ENCODE measurements at places on chromosomes 7 and 10.

DNA sequence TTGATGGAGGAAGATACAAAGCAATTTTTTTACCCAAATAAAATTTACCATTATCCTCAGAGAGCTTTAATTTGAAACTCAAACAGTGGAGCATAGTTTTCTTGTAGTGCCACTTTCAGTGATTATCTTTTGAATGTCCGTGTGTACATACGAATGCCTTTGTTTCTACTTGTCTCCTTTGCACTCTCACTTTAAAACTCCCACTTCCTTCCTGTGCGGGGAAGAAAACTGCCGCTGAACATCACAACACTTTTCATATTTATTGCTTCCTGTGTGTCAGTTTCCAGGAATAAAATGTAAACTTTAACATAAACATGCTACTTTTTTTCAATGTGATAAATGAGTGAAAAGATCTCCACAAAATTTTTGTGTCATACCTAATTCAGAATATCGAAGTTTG, 102.4 kb downstream of the SEMA3A start:
- no peak for DNase-seq

GRCh38 chr10:86340991-86341260, 25.7 kb downstream of the GRID1 start:
- DNase-seq, result no peak

DNA sequence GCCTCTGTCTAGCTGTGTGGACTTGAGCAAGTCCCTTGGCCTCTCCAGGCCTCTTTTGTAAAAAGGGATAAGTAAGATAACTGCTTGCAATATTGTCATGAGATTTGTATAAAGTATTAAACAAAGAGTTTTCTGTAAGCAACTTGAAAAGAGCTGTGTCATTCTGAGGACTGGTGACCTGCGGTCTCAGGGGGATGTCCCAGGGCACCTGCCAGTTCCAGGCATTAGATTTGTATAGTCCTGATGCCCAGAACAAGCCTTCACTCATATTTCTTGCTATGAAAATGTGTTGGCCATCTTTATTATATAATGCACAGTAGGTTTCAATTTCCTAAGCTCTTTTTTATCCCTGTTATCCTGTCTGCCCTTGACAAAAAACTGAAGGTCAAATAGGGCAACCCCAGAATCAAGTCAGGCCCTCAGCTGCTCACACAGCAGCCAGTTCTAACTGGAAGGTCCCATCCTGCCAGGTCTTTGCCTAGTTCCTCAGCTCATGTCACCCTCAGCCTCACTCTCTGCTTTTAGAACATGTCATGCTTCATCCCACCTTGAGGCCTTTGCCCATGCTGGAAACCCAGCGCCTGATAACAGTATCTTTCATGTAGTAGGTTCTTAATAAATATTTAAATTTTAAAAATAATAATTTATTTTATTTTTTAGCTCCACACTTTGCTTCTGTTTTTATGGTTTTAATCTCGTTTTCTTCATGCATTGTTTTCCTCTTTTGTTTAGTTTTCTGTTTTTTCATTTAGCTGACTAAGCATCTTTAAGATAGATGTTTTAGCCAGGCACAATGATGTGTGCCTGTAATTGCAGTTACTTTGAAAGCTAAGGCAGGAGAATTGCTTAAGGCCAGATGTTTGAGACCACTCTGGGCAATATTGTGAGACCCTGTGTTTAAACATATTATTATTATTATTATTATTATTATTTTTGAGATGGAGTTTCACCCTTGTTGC, 87.5 kb upstream of the ZNF92 start:
- no peak for DNase-seq

DNA sequence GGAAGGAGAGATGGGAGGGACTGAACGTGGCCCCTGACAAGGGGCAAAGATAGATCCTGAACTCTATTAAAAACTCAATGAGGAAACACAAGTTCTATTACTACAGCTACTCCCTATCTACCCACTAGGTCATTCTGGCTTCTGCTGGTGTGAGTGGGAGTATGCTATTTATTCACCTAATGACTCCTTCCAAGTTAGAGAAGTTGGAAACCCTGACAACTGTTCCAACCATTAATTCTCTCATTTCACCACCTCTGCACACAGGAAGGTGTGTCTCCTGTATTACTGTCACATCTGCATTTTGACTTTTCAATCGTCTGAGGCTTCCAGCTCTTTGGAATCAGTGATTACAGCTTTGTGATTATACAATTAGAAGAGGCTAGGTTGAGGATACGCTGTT, 169.4 kb upstream of the ADO start:
- DNase-seq, result no peak

GRCh38 chr7:43838201-43838658, 31.1 kb downstream of the MRPS24 start:
- no peak for DNase-seq

GRCh38 chr10:131824371-131825149, 76.2 kb upstream of the PPP2R2D start:
- no peak for DNase-seq

DNA sequence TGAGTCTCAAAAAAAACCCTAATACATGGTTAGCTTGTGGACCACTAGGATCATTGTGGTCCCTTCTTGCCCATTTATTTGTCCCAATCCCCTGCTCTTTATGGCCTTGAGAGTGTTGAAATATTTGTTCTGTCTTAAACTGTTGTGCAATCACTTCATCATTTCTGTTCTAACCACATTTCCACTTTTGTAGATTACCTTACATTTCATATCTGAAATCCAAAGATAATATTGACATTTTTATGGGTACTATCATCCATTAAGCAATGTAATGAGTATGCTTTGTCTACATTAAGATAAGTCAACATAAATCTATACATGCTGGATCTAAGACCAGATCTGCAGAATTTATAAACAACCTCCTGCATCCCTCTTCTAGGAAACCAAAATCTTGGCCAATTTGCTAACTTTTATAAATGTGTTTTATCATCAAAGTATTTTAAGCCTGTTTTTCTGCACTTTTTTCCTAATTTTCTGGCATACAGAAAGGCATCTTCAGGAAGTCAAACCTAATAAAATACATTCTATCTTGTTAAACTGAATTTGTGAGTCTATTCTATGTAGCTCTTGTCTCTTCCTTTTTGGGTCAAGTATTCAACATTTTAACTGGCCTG, 359.4 kb upstream of the CELF2 start:
- no peak for DNase-seq

DNA sequence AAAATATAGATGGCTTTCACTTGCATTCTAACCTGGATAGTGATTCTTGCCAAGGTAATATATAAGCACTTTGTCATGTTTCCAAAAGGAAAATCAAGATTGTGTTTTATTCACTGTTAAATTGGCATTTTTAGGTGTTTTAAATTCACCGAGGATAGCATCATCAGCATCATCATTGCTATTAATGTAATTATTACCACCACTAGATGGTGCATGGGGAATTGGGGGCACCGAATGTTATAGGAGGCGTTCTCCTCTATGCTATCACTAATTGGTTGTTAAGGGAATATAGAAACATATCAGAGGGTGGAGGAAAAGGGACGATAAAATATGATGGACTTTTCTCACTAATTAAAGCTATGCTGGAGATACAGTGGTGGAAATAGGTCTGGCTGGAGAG, 95.5 kb downstream of the CELF2 start:
- DNase-seq, result no peak

DNA sequence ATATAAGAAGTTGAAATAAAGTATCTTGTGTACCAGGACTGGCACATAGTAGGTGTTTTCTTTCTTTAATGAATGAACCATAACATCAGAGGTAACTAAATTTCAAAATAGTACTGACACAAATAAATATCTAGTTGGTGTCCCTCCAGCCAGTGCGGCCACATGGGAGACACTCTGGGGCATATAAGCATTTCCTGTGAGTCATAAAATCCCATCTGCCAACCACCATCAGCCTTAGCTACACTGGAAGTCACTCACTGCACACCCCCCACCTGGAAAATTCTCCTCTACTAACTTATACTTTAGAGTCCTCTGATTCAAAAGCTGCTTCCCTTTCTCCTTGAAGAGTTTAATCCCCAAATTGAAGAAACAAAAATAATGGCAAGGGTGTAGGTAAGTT, 32.5 kb downstream of the DYDC1 start:
- DNase-seq, result no peak

- DNase-seq, result no peak
Observed at GRCh38 chr10:95234951-95235350, 40.9 kb downstream of the ACSM6 start.

GRCh38 chr10:128727114-128727513, 600.9 kb upstream of the MKI67 start:
- DNase-seq, result no peak

DNA sequence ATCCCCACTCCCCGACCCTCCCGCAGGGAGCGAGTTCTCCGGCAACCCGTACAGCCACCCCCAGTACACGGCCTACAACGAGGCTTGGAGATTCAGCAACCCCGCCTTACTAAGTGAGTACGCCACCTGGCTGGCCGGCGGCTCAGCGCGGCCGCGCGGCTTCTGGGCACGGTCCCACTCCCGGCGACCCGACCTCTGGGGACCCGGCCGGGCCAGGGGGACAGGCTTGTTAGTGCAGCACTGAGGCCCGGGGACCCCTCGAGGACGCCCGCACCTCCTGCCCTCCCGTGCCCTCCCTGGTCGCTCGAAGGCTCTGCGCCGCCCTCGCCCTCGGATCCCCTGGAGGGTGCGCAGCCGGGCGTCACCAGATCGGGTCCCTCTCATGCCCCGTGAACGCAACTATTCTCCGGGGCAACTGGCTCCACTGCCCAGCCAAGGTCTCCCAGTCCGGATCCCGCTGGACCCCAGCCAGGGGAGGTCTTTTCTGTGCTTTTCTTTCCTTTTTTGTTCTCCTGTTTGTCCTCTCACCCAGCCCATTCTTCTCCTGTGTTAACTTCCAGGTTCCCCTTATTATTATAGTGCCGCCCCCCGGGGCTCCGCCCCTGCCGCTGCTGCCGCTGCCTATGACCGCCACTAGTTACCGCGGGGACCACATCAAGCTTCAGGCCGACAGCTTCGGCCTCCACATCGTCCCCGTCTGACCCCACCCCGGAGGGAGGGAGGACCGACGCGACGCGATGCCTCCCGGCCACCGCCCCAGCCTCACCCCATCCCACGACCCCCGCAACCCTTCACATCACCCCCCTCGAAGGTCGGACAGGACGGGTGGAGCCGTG, 81.8 kb downstream of the PAX2 start:
- DNase-seq, result peak; percentile 13

GRCh38 chr10:77256346-77256745, 381.3 kb downstream of the KCNMA1 start:
- no peak for DNase-seq

DNA sequence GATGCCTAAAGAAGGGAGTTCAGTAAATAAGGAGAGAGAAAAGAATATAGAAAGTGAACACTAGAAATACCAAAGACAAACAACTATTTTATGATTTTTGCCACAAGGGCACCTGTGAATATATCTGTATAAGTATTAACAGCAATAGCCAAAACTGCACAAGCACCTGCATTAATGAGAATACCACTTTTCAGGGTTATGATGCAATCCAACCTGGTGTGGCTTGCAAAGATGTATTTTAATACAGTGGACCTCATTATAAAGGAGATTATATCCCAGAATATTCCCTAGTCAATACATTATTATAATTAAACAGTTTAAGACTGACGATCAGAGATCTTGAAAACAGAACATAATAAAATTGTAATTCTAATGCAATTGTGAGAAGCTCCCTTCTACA, 4.0 kb downstream of the BRAF start:
- DNase-seq, result no peak

DNA sequence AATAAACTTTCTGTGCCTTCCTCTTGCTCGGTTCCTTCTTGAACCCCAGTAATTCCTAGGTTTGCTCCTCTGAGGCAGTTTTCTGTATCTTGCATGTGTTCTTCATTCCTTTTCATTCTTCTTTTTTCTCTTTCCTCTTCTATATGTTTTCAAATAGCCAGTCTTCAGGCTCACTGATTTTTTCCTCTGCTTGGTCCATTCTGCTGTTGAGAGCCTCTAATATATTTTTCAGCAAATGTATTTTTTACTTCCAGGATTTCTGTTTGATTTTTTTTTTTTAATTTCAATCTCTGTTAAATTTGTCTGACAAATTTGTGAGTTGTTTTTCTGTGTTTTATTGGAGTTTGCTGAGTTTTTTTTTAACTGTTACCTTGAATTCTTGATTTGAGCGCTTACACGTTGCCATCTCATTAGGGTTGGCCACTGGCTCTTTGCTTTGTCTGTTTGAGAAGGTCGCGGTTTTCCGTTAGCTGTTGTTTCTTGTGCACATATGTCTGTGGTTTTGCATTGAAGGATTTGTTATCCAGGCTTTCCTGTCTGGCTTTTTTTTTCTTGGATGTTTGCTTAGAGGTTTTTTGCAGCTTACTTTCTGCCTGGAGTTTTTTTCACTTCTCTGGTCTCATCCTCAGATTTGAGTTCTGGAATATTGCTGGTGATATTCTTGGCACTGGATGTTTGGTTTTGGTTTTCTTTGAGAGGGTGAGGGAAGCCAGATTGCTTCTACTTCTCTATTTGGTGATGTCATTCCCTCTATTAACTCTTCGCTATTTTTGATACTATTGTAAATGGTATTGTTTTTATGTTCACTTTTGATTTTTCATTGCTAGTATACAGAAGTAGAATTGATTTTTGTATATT, 12.7 kb downstream of the SPRN start:
- no peak for DNase-seq

GRCh38 chr10:71693377-71693776, 26.2 kb downstream of the C10orf105 start:
- no peak for DNase-seq

DNA sequence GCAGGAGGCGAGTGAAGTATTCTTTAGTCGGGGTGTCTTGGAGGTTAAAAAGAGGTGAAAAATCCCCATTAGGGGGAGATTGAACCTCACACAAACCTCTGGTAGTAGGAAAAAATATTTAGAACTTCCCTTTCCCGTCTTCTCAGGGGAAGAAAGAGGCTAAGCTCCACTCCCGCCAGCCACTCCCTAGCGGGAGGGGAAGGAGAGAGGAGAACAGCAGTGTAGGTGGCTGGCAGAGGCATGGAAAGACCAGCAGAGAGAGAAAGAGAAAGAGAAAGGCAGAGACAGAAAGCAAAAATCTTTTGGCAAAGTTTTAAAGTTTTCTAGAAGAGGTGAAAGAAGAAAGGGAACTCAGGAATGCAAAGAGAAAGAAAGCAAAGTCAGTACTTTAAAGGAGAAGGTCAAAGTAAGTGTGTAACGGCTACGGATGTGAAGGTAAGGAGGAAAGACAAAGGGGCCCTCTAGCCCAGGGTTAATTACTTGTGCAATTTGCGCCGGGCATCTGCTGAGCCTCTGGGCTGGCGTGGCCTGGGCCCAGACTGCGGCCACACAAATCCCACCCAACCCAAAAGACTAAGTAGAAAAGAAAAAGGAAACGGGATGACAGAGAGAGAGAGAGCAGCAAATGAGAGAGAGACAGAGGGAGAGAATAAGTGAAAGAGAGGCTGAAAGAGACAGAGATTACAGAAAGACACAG, 72.3 kb upstream of the ZNF746 start:
- no peak for DNase-seq

- no peak for DNase-seq
Observed at GRCh38 chr10:103517234-103518085, 24.0 kb downstream of the NEURL1 start.

- no peak for DNase-seq
Observed at GRCh38 chr10:32330214-32330613, 16.7 kb downstream of the EPC1 start.

DNA sequence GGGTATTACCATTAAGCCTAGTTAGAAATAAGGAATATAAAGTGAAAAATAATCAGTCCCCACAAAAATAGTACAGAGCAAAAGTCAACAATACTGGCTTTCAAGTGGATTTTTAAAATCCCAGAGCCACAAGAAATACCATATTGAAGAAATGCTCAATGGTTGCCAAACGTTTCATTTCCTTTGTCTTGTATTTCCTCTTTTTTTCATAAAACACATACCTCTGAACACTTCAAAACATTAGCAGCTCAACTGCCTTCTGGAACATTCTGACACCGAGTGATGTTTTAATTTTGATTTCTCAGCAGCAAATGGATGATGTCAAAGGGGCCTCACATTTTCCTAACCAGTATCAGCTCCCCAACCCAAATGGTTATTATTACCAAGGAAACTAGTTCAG, 10.5 kb downstream of the NOD1 start:
- DNase-seq, result no peak
